Brain pericyte (primary cell): ENCODE measurements at places on chromosomes 5 and 9.

- no peak for DNase-seq
Measured at GRCh38 chr5:122415030-122415800, 103.2 kb downstream of the SNCAIP start.

- DNase-seq: no peak
Measured at GRCh38 chr9:26523577-26523976, 369.0 kb downstream of the CAAP1 start.

GRCh38 chr5:14429101-14430050, 152.2 kb upstream of the OTULINL start:
- no peak for DNase-seq

GRCh38 chr5:71924980-71925379, 182.3 kb upstream of the MAP1B start:
- no peak for DNase-seq

- no peak for DNase-seq
Measured at GRCh38 chr5:124310453-124310852, 436.0 kb downstream of the ZNF608 start.

DNA sequence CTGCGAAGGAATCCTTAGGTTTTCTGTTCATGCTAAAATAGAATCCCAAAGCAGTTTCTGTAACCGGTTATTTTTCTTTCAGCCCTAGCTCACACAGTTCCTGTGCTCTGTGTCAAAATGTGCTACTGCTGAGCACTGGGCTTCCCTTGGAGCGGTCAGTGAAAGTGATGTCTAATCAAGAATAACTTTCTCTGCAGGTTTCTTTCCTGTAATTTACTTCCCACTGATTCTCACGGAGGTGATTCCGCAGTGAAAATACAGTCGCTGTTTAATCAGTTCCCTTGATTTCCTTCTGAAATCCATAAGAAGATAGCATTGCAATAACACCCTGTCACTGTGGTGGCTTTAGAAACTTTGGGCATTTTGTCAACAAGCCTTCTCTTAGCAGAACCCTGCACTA, 112.0 kb upstream of the ISL1 start:
- DNase-seq: no peak

- DNase-seq: no peak
Measured at GRCh38 chr9:117313989-117314388, 100.9 kb downstream of the ASTN2 start.

DNA sequence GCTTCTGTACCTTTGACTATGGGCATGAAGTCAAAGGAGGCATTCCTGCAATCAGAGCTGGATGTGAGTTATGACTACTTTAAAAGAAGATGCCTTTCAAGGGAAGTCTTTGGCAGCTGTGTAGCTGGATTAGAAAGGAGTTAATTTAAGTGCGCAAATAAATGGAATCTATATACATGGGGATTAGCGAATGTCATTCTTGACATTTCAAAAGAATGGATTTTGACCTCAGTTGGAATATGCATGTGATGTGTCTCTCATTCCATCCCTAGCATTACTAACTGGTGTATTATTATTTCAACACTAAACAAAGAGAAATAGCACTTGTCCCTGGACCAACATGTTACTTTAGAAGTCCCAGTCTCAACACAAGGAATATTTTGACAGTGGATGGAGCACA, 359.6 kb upstream of the SLC24A2 start:
- DNase-seq: no peak

- DNase-seq: no peak
Measured at GRCh38 chr9:78630966-78631365, 334.0 kb downstream of the PSAT1 start.

DNA sequence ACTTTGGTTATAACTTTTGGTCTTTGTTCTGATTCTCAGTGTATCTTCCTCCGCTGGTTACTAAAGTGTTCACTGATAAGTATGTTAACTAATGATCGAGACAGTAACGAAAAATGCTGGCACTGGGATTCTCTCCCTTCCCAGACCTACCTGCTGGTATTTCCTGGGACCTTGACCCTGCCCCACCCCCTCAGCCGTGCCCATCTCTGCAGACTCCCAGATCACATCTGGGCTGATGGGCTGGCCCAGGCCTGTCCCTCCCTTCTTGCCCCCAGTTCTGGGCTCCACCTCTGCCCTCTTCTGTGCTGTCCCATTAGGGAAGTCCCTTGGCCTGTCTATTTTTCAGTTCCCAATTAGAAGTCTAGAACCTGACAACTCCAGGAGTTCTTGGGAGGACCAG, 46.9 kb downstream of the NEURL1B start:
- DNase-seq: no peak
